ENCODE measurements at places on chromosomes 12 and 14. TPM values are rescaled to one million over a fixed set of nuclear protein-coding genes. Genes with fewer than 3 reads are reported as not detected.

DNA sequence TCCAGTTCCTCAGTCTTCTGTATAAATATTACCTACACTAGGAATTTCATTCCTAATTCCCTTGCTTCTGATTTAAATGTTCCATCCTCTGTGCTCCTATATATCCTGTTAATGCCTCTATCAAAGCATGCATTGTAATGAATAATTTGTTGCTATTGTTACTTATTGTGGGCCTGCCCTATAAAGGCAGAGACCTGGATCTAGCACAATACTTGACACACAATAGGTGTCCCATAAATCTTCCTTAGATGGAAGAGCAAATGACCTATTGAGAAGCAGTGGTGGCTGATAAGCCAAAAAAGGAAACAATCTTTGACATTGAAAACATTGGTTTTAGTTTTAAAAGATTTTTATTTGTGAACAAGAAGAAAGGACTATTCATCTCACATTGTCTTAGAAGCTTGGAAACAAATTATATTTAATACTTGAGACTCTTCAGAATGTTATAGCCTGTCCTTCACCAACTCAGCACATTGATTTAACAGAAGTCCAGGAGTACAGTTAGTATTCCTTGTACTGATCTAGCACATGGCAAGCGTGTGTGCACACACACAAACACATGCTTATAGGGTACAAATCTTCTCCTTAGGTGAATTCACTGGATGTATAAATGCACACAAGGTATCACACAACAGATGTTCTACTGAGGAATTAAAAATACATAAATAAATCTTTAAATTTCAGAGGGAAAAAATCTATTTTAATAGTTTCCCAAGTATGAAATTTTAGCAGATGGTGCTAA lies 135.9 kb downstream of the DUSP6 start:
- H3K4me3 ChIP-seq, result no peak overlapping the region
- DNase-seq, result no peak
- no peaks in the 10 kb centered on the region for H3K27me3 ChIP-seq
- no peak overlapping the region for H3K27ac ChIP-seq
- no peaks in the 10 kb centered on the region for H3K4me1 ChIP-seq
- no peaks in the 10 kb centered on the region for H3K36me3 ChIP-seq

DNA sequence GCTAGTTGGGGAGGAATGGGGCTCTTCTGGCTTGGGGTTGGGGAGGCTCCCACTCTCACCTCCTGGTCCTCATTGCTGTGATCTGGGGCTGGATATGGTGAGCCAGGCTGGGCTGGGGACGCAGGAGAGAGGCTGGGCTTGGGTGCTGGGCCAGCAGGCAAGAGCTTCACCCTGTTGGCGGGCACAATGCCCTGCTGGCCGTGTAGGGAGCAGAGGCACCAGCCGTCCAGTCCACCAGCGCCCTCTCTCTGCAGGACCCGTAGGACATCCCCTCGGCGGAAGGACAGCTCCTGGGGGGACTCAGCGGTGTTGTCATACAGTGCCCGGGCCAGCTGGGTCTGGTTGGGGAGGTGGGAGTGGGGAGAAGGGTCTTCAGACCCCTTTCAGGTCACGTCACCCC lies 4.5 kb downstream of the EFS start:
- H3K36me3 ChIP-seq, result no peaks in the 10 kb centered on the region
- H3K4me1 ChIP-seq, result no peaks in the 10 kb centered on the region
- H3K27me3 ChIP-seq, result 0 out of 2 replicates have a peak, but pooled peaks cover 3% of the 10 kb centered on the region

Gene DPY19L2
- not detected for total RNA-seq

DNA sequence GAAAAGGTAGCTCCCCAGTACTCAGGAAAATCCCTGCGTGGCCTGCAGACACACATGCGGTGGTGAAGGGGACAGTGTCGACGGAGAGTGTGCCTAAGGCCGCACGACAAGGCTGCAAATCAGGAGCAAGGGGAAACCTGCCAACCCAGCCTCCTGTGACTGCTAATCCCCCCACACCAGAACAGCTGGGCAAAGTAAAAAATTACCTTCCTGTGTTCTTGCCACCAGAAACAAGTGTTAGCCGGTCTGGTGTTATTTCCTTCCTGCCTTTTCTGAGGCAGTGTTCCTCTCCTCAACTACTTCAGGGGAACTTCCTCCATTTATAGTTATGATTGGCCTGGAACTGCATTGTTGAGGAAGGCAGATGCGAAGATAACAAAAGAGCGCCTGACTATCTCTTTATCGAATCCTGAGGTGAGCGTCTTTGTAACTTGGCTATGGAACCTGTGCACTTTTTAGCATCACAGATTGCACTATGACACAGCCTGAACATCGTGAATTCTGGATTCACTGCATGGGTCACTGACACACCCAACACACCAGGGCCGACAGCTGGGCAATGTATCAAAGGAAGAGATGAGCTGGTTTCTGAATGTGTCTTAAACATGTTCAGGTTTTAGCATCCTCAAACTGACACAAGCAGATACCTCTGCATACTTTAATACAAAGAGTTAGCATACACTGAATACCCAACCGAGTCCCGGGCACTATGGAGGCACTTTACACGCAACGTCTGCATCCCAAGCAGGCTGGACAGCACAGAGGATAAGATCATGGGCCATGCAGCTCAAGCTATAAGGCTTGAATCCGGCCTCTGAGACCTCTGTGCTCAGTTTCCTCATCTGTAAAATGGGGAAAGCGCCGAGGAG lies 28.9 kb downstream of the SLC15A4 start:
- H3K4me3 ChIP-seq, result no peak overlapping the region
- H3K27ac ChIP-seq, result no peak overlapping the region
- H3K4me1 ChIP-seq, result no peaks in the 10 kb centered on the region
- no peaks in the 10 kb centered on the region for H3K27me3 ChIP-seq
- DNase-seq, result no peak

DNA sequence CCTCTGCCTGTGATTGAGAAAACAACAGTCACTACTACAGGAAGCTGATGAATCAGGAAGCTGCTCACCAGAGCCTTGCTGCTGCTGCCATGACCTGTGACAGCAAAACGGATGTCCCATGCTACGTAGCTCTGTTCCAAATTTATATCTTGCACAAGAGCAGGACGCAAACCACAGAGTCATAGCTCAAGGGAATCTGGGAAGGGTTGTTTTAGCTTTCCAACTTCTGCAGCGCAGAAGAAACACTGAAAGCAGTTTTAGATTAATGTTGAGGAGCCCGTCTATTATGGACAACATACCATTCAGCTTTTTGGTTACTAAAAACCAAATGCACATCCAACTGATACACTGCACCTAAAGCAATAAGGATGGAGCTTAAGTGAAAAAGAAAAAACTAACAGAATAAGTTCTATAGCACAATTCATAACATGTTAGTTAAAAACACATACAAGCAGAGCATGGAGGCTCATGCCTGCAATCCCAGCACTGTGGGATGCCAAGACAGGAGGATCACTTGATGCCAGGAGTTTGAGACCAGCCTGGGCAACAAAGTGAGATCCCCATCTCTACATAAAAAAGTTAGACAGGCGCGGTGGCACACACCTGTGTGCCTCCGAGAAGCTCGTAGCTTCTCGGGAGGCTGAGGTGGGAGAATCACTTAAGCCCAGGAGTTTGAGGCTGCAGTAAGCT lies 1.7 kb upstream of the ANKRD33 start:
- no peaks in the 10 kb centered on the region for H3K27me3 ChIP-seq
- H3K36me3 ChIP-seq, result no peaks in the 10 kb centered on the region
- no peak overlapping the region for H3K27ac ChIP-seq

DNA sequence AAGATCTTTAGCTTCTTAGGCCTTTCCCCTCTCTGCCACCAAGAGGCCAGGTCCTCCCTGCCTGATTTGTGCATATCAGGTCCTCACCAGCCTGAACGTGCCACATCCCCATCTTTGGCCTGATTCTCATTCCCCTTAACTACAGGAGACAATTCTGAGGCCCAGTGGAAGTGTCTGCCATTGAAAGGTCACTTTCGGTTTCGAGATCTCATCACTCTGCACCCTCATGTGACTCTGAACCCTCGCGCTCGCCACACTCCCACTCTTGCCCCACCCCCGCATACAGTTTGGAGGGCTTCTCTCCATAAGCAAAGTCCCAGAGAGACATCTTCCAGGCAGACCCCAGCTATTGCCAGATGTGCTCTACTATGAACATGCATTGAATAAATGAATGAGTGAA lies 189.0 kb downstream of the NTF3 start:
- no peaks in the 10 kb centered on the region for H3K36me3 ChIP-seq
- H3K4me3 ChIP-seq, result no peak overlapping the region
- H3K4me1 ChIP-seq, result no peaks in the 10 kb centered on the region
- no peak overlapping the region for H3K27ac ChIP-seq

DNA sequence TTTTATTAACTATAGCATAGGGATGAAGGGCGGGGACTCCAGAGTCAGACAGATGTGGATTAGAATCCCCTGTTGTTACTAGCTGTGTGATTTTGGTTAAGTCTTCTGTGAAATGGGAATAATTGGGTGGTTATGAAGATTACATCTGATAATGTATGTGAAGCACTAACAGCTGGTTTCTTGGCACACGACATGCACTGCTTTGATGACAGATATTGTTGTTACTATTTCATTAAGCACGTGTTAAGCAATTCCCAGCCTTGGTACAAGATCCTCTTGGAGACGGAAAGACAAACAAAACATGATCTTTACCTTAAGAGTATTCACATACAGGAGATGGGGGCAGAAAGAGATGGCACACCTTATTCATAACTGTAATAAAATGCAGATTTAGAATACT lies 7.9 kb downstream of the PPFIBP1 start:
- H3K27me3 ChIP-seq, result no peaks in the 10 kb centered on the region
- no peak overlapping the region for H3K27ac ChIP-seq
- DNase-seq, result no peak

GRCh38 chr14:93295541-93296220 lies 37.2 kb downstream of the BTBD7 start:
- no peaks in the 10 kb centered on the region for H3K27me3 ChIP-seq
- no peaks in the 10 kb centered on the region for H3K36me3 ChIP-seq
- H3K4me1 ChIP-seq, result no peaks in the 10 kb centered on the region
- H3K27ac ChIP-seq, result no peak overlapping the region

Gene SLC24A4
- not detected for total RNA-seq

DNA sequence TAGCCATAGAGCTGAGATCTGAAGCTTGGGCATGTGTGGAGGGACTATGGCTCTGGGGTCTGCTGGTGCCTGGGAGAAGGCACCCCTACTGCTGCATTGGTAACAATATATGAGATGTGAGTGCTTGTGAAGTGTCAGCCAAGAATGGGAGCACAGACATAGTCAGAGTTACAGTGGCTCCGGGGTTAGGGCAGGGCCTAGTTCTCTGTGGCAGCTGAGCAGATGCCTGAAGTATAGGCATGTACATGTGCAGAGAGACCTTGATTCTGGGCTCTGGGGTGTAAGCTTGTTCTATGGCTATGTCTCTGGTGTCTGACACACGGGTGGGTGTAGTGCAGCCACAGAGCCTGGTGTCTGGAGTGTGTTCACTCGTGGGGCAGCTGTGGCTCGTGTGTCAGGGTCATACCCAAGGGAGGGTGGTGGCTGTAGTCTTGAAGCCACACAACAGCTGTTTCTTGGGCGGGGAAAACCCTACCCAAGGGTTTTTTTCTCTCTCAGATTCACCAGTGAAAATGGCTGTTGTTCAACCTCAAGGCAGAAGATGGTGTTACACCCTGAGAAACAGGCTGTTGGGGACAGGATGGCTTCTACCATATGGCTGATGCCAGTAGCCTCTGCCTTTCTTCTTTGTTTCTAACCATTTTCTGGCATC lies 11.9 kb upstream of the TCL1A start:
- DNase-seq, result no peak
- peaks cover 35% of the 10 kb centered on the region for H3K27me3 ChIP-seq
- H3K27ac ChIP-seq, result no peak overlapping the region
- H3K36me3 ChIP-seq, result no peaks in the 10 kb centered on the region
- no peak overlapping the region for H3K4me3 ChIP-seq
- H3K4me1 ChIP-seq, result no peaks in the 10 kb centered on the region

Gene CISTR
- not detected for total RNA-seq

- no peak overlapping the region for H3K27ac ChIP-seq
- no peak for DNase-seq
- no peaks in the 10 kb centered on the region for H3K36me3 ChIP-seq
- H3K4me3 ChIP-seq, result no peak overlapping the region
- H3K4me1 ChIP-seq, result no peaks in the 10 kb centered on the region
These were observed 35.5 kb downstream of the PUS7L start for GRCh38 chr12:43723134-43723533.

- H3K4me1 ChIP-seq, result no peaks in the 10 kb centered on the region
- H3K4me3 ChIP-seq, result no peak overlapping the region
- H3K36me3 ChIP-seq, result no peaks in the 10 kb centered on the region
- H3K27ac ChIP-seq, result no peak overlapping the region
These were observed 9.7 kb upstream of the HCAR1 start for GRCh38 chr12:122740351-122740750.

Gene MFAP5
- total RNA-seq, result not detected

Gene ACVRL1
- 2.5 TPM for total RNA-seq

DNA sequence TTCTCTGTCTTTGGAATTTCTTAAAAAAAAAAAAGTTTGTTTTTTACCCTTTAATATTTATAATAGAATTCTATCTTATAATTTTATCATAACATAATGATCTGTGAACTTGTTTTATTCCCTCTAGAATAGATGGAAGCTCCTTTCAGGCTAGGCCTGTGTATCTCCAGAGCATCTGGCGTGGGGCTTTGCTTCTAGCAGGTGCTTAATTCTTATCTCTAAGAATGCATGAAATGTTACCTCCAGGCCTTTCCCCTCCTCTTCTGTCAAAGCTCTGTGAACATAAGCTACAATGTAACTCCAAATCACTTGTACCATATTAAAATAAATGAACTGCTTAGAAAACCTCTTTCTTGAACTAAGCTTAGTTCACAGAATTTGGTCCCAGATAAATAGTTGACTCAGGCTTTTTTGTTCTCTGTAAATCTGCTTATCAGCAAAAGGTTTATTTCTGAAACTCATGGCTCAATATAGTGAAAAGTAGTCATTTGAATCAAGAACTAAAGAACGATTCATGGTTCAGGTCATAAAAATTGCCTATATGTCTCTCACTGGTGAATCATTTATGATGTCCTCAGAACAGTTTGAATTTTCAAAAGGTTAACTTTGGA lies 407.1 kb downstream of the TRHDE start:
- no peaks in the 10 kb centered on the region for H3K4me1 ChIP-seq
- H3K36me3 ChIP-seq, result no peaks in the 10 kb centered on the region
- H3K27ac ChIP-seq, result no peak overlapping the region
- H3K27me3 ChIP-seq, result no peaks in the 10 kb centered on the region

GRCh38 chr14:75318353-75318752 lies 39.7 kb downstream of the FOS start:
- no peaks in the 10 kb centered on the region for H3K36me3 ChIP-seq
- no peak overlapping the region for H3K4me3 ChIP-seq
- H3K4me1 ChIP-seq, result peaks cover 2% of the 10 kb centered on the region
- H3K27me3 ChIP-seq, result peaks cover 6% of the 10 kb centered on the region

- H3K4me3 ChIP-seq, result no peak overlapping the region
- H3K4me1 ChIP-seq, result no peaks in the 10 kb centered on the region
These were observed 12.2 kb downstream of the CIPC start for GRCh38 chr14:77110286-77110685.

Data from HCT116 (cell line).